ENCODE measurements at places on chromosomes 6 and 20. TPM values are rescaled to one million over a fixed set of nuclear protein-coding genes. Genes with fewer than 3 reads are reported as not detected.

DNA sequence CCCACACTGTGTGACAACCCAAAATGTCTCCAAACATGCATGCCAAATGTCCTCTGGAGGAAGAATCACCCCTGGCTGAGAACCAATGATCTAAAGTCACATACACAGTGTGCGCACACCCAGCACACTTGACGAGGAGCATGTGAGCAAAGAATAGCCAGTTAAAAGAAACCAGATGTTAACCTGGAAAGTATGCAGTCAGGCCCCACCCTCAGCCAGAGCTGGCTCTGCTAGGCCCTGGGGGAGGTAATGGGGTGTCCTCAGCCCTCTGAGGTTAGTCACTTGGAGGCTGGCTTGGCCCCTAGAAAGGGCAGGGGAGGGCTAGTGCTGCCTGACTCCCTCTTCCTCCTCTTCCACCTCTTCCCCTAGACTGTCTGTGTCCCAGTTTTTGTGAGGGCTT, 15.2 kb upstream of the GUCA1A start:
- H3K36me3 ChIP-seq, result no peaks in the 10 kb centered on the region
- no peaks in the 10 kb centered on the region for H3K27me3 ChIP-seq
- no peak overlapping the region for H3K27ac ChIP-seq
- no peak for DNase-seq

DNA sequence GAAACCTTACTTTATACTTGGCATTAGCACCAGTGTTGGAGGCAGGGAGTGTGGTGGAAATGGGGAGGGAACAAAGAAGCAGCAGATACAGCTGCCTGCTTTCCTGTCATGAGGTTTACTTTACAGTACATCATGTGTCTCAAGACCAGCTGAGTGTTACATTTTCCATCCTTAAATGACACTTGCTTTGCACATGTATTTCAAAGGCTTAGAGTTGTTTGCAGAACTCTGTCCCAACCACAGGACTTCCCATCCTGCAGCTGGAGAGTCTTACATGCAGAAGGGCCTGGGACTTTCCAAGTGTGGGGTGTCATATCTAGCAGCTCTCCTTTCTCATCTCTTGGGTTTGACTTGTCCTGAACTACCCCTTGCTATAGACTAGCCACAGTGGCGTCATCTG, 395.9 kb downstream of the DHX35 start:
- DNase-seq, result no peak
- H3K4me3 ChIP-seq, result no peak overlapping the region
- H3K4me1 ChIP-seq, result no peaks in the 10 kb centered on the region
- H3K27ac ChIP-seq, result no peak overlapping the region
- no peaks in the 10 kb centered on the region for H3K36me3 ChIP-seq

DNA sequence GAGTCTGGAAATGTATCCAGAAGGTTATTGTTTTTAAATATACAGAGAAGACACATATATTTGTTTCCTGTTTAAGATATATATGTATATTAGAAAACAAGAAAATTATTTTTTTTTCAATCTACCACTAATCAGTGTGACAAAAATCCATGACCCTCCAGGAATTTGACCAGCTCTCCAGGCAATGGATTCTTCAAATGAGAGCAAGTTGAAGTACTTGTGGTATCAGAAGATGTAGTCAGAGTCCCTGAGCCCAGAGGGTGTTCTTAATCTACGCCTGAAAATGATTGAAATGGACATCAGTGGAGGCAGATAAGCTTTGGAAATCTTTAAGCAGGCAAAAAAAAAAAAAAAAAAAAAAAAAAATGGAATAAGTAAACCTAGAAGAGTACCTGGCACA, 186.5 kb upstream of the QKI start:
- no peak overlapping the region for H3K27ac ChIP-seq
- DNase-seq, result no peak
- H3K4me3 ChIP-seq, result no peak overlapping the region
- no peaks in the 10 kb centered on the region for H3K27me3 ChIP-seq
- H3K4me1 ChIP-seq, result no peaks in the 10 kb centered on the region

The CFAP61 gene
- total RNA-seq, result not detected

DNA sequence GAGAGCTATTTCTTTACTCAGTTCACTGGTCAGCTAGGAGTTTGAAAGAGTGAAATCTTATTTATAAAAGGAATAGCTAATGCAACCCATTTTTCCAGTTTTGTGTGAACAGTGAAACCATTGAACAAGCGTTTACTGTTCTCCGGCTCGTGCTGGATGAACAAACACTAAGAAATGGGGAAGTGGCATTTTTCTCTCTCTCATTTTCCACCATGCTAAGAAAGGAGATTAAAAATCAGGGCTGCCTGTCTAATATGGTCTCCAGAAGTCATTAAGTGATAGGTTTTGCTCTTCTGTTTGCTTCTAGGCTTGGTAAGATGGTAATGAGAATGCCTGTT, 774 bp upstream of the SFT2D1 start:
- DNase-seq, result no peak
- no peaks in the 10 kb centered on the region for H3K36me3 ChIP-seq
- no peaks in the 10 kb centered on the region for H3K4me1 ChIP-seq
- H3K4me3 ChIP-seq, result peak overlapping the region; percentile 98
- H3K27ac ChIP-seq, result no peak overlapping the region
- H3K27me3 ChIP-seq, result no peaks in the 10 kb centered on the region

DNA sequence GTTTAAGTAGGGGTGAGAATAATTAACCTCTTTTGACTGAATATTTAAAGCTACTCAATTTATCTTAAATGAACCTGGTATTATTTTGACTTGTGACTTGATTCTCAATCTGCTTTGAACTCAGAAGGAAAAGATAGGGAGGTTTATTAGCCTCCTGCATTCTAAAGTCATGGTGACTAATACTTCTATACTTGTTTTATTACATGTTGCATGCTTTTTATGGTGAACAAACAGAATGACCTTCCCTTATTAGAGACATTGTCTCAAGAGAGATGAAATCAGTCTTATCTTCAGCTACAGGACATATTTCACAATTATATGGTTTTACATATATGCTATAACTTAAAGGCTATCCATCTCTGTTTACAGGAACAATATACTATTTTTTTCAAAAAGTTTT, 336.9 kb downstream of the KHDRBS2 start:
- no peak overlapping the region for H3K27ac ChIP-seq
- H3K4me3 ChIP-seq, result no peak overlapping the region
- no peaks in the 10 kb centered on the region for H3K36me3 ChIP-seq
- no peaks in the 10 kb centered on the region for H3K4me1 ChIP-seq
- H3K27me3 ChIP-seq, result no peaks in the 10 kb centered on the region

DNA sequence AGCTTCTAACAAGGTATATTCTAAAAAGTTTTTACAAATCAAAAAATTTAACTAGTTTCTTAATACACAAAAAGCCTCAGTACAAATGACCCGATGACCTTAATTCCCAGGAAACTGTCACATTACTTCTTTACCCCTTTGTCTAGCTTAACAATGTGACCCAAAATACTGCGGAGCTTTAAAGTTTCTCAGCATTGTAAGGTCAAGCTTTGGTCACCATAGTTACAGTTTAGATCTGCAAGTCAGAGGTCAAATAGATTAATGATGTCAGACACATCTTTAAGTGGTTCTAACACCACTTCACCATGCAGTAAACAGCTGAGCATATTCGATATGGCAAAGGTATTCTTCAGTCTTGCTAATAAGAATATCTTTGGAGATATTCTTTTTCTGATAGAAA, 36.8 kb upstream of the FLRT3 start:
- H3K4me3 ChIP-seq, result no peak overlapping the region
- H3K27ac ChIP-seq, result no peak overlapping the region
- H3K4me1 ChIP-seq, result no peaks in the 10 kb centered on the region

DNA sequence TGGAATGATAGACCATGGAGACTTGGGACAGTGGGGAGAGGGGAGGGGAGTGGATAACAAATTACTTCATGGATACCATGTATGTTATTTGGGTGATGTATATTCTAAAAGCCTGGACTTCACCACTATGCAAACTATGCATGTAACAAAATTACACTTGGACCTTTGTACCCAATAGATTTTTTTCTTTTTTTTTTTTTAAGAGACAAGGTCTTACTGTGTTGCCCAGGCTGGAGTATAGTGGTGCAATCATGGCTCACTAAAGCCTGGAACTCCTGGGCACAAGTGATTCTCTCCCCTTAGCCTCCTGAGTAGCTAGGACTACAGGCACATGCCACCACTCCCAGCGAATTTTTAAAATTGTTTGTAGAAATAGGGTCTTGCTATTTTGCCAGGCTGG, 45.3 kb downstream of the RIPOR2 start:
- H3K4me1 ChIP-seq, result no peaks in the 10 kb centered on the region
- no peaks in the 10 kb centered on the region for H3K27me3 ChIP-seq
- H3K27ac ChIP-seq, result no peak overlapping the region
- H3K4me3 ChIP-seq, result no peak overlapping the region

GRCh38 chr20:57075603-57076002, 190.8 kb downstream of the BMP7 start:
- no peak for DNase-seq
- H3K27ac ChIP-seq, result peak overlapping the region; percentile 80
- peak overlapping the region; percentile 17 for H3K4me3 ChIP-seq
- no peaks in the 10 kb centered on the region for H3K27me3 ChIP-seq
- peaks cover 39% of the 10 kb centered on the region for H3K4me1 ChIP-seq

GRCh38 chr6:17015144-17015543, 86.7 kb upstream of the STMND1 start:
- H3K27ac ChIP-seq, result peak overlapping the region; percentile 44
- H3K27me3 ChIP-seq, result no peaks in the 10 kb centered on the region
- H3K4me3 ChIP-seq, result no peak overlapping the region
- H3K36me3 ChIP-seq, result no peaks in the 10 kb centered on the region
- peak; percentile 76 for DNase-seq
- H3K4me1 ChIP-seq, result peaks cover 30% of the 10 kb centered on the region

- no peaks in the 10 kb centered on the region for H3K27me3 ChIP-seq
- no peaks in the 10 kb centered on the region for H3K36me3 ChIP-seq
- no peak overlapping the region for H3K4me3 ChIP-seq
- peaks cover 18% of the 10 kb centered on the region for H3K4me1 ChIP-seq
Observed at GRCh38 chr6:81613606-81614005, 138.9 kb downstream of the TENT5A start.

The FRK gene
- total RNA-seq, result 0.46 TPM

Data from PC-3 (cell line).